ENCODE measurements at places on chromosomes 16 and 17. TPM values are rescaled to one million over a fixed set of nuclear protein-coding genes. Genes with fewer than 3 reads are reported as not detected.

GRCh38 chr17:39340731-39341130 is 60.7 kb downstream of the FBXL20 start:
- DNase-seq = no peak

DNA sequence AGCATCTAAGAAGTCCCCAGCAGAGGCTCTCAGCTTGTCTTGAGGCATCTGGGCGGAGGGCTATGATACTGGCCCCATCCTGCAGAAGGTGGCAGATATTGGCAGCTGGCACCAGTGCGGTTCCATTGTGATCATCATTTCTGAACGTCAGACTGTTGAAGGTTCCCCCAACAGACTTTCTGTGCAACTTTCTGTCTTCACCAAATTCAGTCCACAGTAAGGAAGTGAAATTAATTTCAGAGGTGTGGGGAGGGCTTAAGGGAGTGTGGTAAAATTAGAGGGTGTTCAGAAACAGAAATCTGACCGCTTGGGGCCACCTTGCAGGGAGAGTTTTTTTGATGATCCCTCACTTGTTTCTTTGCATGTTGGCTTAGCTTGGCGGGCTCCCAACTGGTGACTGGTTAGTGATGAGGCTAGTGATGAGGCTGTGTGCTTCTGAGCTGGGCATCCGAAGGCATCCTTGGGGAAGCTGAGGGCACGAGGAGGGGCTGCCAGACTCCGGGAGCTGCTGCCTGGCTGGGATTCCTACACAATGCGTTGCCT is at the start of gene CIITA:
TSS of gene CIITA (plus strand) at position 404 of the 543 bp plus-strand sequence. CDS start at position 533, 129 bp downstream.
- DNase-seq = peak; percentile 70

GRCh38 chr17:526425-526824 is 173.8 kb upstream of the RPH3AL start:
- DNase-seq = no peak

DNA sequence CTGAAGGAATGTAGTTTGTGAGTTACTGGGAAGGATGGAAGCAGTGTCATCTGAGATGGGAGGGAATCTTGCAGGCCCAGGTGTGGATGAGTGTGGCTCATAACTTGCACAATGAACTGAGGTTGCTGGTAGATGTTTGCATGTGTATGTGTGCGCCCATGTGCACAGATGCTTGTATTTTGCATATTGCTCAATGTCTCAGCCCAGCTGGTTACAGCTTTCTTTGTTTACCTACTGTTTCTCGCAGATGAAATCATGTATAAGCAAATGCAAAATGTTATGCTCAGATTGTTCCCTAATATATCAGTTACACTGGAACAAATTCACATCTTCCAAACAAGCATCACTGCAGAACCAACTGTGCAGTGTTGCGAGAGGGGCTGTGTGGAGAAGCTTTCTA is 452.2 kb upstream of the EEF2KMT start:
- no peak for DNase-seq

GRCh38 chr17:60049936-60050335 is 28.8 kb downstream of the HEATR6 start:
- no peak for DNase-seq

DNA sequence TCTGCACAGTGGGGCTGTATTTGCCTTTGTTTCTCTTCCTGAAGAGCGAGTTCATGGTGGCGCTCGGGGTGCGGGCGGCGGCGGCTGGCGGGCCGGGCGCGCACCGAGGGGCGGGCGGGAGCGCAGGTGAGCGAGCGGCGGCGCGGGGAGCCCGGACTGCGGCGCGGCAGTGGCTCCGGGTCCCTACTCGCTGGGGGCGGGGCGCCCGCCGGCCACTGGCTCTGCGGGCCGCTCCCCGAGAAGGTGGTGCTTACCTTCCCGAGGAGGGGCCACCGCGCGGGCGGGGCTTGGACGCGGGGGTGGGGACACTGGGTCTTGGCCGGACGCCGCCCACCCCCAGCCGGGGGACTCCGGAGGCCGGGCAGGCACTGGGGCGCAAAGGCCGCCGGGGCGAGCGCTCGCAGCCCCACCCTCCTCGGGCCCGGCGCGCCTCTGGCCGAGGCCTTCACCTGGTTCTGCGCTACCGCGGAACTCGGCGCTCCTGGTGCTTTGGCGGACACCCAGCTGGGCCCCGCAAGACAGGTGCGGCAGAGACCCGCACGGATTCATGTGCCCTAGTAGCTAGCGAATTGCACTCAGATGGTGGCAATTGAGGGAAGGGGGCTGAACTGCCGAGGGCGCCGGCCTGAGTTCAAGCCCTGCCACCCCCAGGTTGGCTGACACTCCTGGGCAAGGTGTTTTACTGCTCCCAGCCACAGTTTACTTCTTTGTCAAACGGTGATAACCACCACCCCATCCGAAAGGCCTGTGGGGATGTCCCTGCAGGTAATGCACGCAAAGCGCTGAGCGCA is at the start of gene PPL:
TSS of gene PPL (minus strand) at position 158 of the 791 bp plus-strand sequence. CDS start at position 55, 103 bp downstream.
- peak; percentile 94 for DNase-seq

GRCh38 chr17:34988644-34989043 is 8.3 kb downstream of the LIG3 start:
- DNase-seq = no peak

DNA sequence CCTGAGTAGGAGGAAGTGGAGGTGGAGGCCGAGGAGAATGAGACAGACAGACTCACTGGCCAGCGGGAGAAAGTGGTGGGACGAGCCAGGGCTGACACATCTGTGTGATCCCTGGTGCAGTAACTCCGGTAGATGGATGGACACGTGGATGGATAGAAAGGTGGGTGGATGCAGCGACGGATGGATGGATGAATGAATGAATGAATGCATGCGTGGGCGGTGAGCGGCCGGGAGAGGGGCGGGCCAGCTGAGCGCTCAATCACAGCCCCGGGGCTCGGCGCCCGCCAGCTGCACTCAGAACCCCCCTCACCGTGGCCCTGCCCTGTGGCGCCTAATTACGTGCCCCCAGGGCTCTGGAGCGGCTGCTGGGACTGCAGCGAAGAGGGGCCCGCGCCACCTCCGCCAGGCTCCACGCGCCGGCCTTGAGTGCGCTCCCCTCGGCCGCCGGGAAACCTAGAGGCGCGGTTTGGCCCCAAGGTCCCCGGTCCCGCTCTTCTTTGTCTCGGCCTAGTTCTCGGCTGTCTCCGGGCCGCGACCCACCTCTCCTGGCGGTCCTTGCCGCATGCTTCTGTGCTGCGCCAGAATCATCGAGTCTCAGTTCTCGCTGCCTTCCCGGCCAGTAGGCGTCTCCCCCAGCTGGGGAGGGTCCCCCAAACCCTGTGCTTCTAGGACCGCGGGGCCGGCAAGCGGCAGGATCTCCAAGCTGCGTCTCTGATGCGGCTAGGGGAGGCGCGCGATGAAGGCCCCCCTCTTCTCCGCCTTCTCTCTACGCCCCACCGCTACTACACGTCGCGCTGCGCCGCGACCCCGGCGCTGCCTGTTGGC is 41.0 kb downstream of the RAI1 start:
- DNase-seq = no peak

- no peak for DNase-seq
Observed at GRCh38 chr17:2402544-2402943, 1.7 kb upstream of the MNT start.

- DNase-seq = peak; percentile 83
Observed at GRCh38 chr17:36591434-36592315, at the start of gene DHRS11. Gene DHRS11, plus strand, starts transcription at chr17:36591879. Its CDS starts 131 bp downstream, at chr17:36592010.

- no peak for DNase-seq
Observed at GRCh38 chr16:64168371-64168770, 953.5 kb downstream of the CDH11 start.

The HBM gene
- not detected for total RNA-seq

The CD300LB gene
- total RNA-seq = 0.12 TPM

The DNAH3 gene
- total RNA-seq = 4.9 TPM

The SEPTIN1 gene
- total RNA-seq = 3.6 TPM

The CSH1 gene
- total RNA-seq = not detected

The KRTAP4-4 gene
- total RNA-seq = not detected

The KRT31 gene
- not detected for total RNA-seq
